D721Med (cell line): ENCODE measurements at places on chromosomes 7 and 10.

DNA sequence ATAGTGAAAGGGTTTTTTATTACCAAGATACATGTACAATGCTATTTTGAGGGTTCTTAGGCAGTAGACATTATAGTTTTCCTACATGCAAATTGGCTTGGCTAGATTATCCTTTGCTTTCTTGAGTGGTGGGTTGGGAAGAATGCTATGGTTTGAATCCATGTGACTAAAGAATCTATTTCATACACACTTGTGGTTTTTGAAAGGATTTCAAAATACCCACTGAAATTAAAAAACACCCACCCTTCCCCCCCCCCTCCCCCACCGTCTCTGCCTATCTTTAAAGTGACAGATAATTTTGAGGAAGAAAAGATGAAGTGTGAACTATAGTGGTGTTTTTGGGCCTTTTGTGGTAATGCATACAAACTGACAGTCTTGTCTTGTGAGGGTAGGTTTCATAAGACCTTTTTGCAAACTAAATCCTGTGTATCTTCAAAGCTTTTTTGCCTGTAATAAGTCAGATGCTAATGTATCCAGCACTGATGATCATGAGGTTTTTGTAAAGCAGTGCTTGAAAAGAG, 90.9 kb downstream of the TPST1 start:
- no peak for DNase-seq

DNA sequence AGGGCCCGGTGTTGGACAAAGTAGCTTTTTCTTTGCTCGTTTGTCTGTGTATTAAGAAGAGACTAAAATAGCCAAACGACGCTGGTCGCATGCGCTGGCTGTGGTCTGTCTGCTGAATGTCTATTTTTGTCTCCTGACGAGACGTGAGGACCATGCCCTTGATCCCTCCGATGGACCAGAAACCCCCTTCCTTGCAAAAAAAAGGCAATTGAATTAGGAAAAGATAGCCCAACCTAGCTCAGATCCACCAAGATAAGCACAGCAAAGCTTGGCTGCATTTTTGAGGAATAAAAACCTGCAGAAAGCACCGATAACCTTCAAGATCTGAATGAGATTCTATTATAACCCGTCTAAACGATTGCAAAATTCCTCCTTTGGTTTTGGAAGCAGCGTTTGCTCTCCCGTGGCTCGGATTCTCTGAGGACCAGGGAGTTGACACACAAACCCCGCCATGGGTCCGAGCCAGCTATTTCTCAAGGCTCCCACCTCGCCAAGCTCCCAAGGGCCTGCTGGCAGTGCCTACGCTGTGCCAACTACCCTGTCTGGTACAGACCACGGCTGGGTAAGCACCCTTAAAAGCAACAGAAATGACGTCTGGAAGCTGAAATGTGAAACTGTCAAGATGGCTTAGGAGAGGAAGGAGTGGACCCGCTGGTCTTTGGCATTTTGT, 17.7 kb upstream of the TTYH3 start:
- no peak for DNase-seq

GRCh38 chr7:47379629-47380324, 202.1 kb downstream of the TNS3 start:
- no peak for DNase-seq

DNA sequence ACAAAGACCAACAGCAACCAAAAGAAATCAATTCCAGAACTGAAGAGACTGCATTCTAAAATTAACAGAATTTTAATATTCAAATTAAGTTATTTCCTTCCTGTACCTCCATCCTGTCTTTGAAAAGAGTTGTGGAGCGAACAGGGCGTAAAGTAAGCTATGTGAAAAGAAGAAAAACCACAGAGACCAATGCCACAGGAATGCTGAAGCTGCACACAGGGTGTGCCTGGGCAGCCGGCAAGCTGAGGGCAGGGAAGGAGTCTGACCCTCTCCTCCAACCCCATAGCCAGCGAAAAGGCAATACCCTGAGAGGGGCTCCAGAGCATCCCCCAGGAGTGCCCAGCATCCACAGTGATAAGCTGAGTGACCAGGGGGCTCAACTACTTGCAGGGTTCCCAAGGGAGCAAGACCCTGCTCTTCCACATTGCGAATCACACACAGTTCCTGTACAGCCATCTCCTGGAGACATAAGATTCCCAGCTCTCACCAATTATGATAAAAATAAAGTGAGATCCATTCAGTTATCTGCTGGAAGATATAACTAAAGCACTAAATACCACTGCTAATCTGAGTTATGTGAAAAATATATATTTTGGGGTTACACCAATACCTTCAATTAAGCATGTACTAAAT, 93.8 kb downstream of the PARD3 start:
- DNase-seq = no peak

- DNase-seq = no peak
These were observed 152.7 kb upstream of the SHH start for GRCh38 chr7:155965010-155965409.

DNA sequence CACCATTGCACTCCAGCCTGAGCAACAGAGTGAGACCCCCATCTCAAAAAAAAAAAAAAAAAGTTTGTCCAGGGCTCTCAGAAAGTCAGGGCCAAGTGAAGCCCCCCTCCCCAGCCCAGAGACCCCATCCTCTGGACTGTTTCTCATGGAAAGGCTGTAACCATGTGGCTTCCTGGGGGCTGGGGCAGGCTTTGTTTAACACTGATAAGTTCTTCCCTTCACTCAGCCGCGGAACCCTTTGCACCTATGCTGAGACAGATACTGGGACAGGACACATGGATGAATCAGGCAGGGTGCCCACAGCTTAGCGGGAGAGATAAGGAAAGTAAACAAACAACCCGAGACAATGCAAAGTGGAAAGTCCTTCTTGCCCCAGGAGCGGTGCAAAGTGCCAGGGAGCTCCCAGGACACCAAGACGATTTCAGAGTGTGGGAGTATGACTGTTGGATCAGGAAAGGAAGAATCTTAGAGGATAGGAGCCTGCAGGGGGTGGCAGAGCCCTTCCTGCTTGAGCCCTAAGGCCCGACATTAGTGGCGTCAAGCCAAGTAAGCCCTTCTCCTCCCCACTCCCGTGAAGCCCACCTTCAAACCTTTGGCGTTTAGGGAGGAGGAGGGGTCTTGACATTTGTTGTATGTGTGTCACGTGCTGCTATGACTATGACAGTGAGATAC, 11.6 kb downstream of the MLXIPL start:
- DNase-seq = no peak

DNA sequence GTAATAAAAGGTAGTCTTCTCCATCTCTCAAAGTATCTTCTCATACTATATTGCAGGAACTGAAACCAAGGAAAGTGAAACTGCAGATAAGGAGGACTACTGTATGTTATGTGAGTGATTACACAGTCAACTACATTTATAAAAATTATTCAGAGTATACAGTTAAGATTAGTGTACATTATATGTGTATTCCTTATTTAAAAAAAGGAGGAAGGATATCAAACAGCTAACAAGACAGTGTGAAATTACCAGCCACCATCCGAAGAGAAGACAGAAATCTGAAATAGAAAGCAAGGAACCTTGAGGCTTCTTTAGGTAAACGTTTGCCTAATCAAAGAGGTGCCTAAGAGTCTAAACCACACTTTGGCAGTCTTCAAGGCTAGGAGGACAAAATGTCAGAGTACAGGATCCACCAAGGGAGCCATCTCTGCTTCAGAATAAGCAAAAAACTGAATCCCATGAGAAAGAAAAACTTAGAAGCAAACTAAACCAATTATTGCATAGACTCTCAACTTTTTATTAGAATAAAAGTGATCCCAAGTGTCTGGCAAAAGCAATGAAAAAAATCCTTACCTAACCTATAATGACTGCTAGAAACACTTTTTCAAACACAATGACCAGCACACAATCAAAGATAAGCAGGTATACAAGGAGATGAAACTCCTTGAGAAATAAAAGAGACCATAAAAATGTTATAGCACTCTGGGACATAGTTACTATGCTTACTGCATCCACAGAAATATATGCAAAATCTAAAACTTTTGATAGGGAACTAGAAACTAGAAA, 6.4 kb downstream of the USP6NL start:
- DNase-seq = no peak

DNA sequence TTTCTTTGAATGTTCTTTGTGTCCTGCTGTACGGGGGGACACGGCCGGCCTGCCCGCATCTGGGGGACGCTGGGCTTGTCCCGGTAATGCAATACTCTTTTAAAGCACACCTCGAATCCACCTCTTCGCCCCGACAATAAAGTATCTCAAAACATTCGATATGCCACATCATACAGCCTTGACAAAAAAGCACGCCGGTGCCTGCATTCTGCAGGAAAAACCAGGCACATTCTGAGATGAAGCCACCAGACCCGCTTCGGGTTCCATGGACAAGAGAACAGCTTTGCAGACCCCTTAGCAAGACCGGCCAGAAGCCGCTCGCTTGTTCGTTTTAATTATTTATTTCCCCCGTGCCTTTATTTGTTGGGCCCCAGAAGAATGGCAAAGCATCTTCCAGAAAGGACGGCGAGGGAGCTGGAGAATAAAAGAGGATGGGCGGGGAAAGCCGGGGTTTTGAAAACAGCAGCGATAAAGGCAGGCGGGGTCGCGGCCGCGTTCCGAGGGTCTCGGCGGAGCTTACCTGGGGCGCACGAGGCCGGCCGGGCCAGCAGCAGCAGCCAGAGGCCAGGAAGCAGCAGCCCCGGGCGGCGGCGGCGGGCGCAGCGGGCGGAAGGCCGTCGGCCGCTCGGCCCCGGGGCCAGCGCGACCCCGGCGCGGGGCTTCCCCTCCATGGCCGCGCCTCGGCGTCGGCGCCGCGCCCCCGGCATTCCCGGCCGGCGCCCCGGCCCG, 462 bp downstream of the KIAA1549 start:
- no peak for DNase-seq

GRCh38 chr7:90771281-90771680, 175.2 kb downstream of the CDK14 start:
- DNase-seq = no peak

DNA sequence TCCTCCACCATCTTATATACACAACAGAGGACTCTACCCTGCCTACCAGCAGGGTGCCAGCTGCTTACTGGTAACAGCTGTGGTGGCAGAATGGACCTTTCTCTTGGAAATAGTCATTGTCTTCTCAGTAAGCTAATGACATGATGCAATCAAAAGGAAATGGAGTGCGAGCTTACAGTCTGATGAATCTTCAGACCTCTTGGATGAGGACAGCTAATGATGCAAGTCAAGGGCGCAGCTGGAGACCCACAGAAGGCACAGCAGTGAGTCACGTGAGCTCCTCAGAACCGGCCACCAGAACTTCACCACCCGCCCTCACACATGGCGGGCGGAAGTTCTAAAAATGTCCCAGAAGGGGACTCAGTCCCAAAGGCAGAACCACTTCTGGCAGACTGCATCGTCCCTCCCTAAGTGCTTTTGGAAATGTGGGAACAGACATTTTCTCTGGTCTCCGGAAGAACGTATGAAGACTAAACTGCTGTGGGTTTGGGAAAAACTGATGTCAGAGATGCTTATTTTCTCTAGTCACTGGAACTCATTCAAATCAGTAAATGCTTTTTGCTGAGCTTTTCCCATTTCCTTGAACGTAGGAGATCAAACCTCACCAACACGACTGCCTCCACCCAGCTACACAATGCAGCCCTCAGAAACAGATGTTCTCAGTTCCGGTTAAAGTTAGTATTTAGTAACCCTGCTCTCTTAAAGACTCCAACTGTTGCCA, 96.4 kb downstream of the FAS start:
- DNase-seq = no peak

DNA sequence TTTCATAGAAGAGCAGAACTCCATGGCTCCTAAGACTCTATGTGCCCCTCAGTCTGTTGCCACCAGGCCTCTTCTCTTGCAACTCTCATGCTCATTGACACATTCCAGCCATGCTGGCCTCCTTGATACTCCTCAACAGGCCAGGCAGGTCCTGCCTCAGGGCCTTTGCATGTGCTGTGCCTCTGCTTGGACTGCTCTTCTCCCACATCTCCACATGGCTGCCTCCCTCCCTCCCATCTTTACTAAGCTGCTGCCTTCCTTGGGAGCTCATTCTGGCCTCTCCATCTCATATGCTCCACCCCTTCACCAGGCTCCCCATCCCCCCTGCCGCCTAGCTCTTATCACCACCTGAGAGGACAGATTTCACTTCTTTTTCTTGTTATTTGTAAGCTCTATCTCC, 103.8 kb upstream of the GPR26 start:
- no peak for DNase-seq

GRCh38 chr7:151623766-151624165, 104.1 kb upstream of the RHEB start:
- no peak for DNase-seq
